ENCODE measurements at places on chromosomes 12 and 14. TPM values are rescaled to one million over a fixed set of nuclear protein-coding genes. Genes with fewer than 3 reads are reported as not detected.

Gene HOXC5
- 1.8 TPM for total RNA-seq

Gene MYF6
- not detected for total RNA-seq

Gene KERA
- total RNA-seq: not detected

Gene WDR89
- total RNA-seq: 7.0 TPM
